Kidney (tissue), 22 donors: ENCODE measurements at places on chromosomes 13 and 19. TPM values are rescaled to one million over a fixed set of nuclear protein-coding genes. Genes with fewer than 3 reads are reported as not detected.

GRCh38 chr13:39682788-39683187, 27.3 kb downstream of the COG6 start:
- DNase-seq: no peak
- peaks cover 7% of the 10 kb centered on the region for H3K36me3 ChIP-seq
- H3K4me1 ChIP-seq: no peaks in the 10 kb centered on the region
- H3K4me3 ChIP-seq: no peak overlapping the region

Gene ZNF729
- not detected for total RNA-seq

GRCh38 chr19:45476304-45476703, 8.5 kb downstream of the FOSB start:
- H3K4me3 ChIP-seq: no peak overlapping the region
- no peak for DNase-seq
- H3K36me3 ChIP-seq: no peaks in the 10 kb centered on the region
- no peak overlapping the region for H3K27ac ChIP-seq

Gene ACER1
- total RNA-seq: not detected

Gene FCAR
- 1.8 TPM for total RNA-seq

Gene UPF1
- total RNA-seq: 70.1 TPM

Gene ANGPTL4
- 7.2 TPM for total RNA-seq

Gene ZNF728
- total RNA-seq: 1.9 TPM

Gene CYP2A6
- total RNA-seq: not detected
